H54 (cell line): ENCODE measurements at places on chromosomes 11 and 22.
A peak's percentile ranks its signal among the peaks of the same experiment; 100 is the strongest.

DNA sequence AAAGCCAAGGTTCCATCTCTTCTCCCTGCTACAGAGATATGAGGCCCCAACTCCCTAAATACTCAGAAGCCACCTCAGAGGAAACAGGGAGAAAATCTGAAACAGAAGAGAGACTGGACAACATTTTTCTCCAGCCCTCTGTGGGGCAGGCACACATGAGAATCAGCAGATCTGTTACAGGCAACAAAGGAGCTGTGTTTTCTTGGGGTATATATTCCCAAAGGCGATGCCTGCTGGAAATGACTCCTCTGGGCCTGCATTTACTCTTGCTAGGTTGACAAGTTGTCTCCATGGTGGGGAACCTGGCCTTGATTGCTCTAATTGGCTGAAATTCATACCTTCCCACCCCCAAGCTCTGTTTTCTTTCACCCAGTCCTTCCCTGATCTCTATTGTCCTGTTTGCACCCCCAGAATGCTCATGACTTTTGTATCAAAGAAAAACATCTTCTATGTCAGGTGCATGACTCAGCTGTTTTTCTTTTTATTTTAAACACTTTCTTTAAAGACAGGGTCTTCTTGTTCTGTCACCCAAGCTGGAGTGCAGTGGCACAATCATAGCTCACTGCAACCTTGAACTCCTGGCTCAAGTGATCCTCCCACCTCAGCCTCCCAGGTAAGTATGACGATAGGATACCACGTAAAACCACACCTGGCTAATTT is 23.5 kb upstream of the P2RY6 start:
- DNase-seq: no peak

DNA sequence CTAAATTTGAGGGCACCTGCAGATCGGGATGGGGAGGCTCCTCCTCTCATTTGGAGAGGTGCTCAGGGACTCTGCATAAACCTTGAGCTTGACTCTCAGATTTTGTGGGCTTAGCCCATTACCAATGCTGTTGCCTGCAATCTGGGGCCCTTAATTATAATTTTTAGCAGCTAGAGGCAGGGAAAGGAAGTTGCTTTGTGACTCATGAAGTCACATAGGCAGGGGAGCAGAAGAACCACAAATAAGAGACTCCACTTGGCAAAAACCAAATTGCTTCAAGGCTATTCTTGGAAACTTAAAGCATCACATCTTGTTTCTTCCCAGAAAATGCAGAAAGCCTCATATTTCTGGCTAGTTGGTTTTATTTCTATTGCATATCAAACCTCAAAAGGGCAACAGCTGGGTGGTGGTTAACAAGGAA is 46.9 kb downstream of the MICAL2 start:
- no peak for DNase-seq

- no peak for DNase-seq
These were observed 53.9 kb downstream of the FLI1 start for GRCh38 chr11:128747728-128748148.

DNA sequence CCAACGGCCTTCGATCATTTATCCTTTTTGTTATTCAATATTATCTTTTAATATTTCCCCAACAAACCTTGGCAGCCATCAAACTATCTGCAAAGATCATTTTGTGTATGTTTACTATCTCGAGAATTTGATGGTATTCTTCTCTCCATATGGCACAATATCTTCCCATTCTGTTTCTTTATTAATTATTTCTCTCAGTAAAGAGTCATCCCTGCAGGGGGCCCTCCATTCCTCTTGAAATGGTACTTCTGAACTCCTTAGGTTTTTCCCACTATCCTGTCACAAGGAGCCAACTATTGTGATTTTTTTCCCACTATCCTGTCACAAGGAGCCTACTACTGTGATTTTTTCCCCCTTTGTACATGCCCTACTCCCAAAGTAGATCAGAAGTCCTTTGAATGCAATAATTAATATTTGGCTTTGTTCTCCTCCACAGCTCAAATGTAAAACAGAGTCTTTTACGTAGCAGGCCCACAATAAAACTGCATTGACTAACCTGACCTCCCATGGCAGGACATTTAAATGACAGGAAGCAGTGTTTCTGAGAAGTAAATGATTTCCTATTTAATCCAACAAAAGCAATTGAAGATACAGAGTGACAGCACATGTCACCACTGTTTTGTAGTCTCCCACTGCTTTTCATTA is 43.3 kb downstream of the PDGFD start:
- no peak for DNase-seq

- DNase-seq: peak; percentile 69
These were observed 638 bp downstream of the PARVA start for GRCh38 chr11:12377824-12378593.

GRCh38 chr11:9868641-9869040 is 204.8 kb downstream of the SWAP70 start:
- DNase-seq: no peak

DNA sequence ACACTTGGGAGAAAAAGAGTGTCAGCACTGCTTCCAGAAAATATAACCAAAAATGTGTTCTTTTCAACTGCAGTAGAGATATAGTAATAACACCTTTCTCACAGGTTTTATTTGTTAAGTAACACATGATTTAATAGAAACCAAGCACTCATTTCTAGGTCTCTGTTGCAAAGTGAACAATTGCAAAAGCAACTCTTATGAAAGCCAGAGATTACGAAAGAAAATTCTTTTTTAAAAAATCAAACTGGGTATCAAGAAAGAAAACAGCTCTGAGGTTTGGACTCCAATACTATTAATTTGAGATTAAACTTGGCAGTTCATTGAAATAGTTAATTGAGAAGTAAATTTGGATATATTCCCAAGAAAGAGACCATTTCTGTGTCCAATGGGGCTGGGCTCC is 9.8 kb upstream of the XKR3 start:
- DNase-seq: no peak

DNA sequence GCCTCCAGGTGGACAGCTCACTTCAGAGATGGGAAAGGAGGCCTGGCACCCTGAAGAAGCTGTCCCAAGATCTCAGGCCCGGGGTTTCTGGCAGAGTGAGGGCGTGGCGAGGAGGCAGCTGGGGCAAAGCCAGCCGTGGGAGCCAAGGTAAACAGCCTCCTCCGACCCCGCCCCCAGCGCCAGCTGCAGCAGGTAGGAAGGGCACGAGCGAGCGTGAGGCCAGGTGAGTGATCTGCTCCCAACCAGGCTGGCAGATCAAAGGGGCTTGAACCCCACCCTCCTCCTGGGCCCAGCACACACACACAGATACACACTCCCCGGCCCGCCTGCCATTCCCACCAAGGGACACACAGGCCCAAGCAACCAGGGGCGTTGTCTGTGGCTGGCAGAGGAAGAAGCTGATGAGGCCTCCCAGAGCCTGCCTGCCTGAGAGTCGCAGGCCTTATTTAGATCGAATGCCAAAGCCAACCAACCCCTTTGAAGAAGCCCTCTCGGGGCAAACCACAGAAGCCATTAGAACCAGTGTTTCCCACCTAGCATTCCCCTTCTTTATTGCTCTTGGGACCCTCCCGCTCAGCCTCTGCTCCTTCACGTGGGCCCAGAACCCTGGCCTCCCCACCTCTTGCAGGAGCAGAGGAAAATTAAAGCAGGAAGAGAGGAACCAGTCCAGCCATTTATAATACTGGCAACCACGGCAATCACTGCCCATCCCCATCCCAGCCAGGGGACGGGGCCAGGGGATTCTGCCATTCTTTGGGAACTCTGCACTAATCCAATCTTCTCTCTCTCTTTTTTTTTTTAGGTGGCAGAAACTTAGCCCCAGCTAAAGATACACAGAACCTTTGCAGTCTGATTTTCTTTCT is 5.0 kb downstream of the PDGFB start:
- DNase-seq: no peak

DNA sequence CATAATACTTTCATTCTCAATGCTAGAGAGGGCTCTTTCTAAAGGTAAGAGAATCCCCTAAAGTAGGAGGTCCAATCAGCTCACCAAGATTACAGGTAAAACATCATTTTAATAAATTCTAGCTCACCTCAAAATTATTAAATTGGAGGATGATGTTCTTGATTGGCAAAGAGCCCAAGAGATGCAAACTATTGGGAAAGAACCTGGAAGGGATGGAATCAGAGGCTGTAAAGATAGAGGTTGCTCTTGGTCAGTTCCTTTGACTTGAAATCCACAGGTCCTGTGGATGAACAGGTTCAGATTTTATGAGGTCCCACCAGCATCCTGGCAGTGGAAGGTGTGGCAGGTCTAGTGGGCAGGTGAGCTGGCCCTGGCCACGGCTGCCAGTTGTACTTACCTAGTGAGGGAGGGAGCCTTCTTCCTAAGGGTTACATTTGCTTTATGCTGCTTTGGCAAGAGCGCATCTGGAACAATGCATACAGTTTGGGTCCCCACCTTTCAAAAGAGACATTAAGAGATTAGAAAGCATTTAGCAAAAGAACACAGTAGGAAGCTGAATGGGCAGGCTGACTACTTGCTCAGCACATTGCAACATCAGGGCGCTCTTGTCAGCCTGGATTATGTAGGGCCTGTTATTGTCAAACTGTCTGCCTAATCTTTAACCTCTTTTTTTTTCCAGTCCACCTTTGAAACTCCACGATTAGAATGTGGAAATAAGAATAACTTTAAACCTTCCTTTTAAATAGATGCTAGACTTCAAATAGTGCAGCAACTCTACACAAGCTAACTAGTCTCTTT is 97.0 kb downstream of the RDX start:
- no peak for DNase-seq

GRCh38 chr22:39349506-39349966 is 255 bp upstream of the SYNGR1 start:
- DNase-seq: no peak

DNA sequence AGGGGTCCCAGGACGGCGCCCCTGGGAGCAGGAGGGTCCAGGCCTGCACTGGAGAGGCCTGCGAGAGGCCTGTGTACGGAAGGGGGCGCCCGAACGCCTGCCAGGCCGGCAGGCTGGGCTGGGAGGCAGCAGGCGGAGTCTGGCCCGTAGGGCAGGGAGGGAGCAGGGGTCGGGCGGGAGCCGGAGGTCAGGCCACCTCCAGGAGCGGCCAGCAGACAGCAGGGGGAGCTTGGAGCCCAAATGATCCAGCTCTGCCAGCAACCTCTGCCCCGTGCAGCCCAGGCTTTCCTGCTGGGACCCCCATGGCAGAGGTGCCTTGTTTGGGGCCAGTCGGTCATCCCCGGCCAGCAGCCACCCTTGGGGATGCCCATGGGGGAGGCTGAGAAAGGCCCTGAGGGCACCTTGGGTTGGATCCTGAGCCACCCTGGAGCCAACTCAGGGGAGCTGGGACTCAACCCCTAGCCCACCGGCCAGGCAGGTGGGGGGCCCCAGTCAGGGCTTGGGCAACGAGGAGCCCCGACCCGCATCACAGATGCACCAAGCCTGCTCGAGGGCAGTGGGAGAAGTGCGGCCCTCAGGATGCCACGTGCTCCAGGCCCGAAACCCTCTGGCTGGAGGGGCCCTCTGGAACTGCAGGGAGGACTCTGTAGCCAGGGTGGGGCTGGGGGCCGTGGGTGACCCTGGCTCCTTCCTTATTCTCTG is 9.6 kb upstream of the SYT8 start:
- DNase-seq: no peak

GRCh38 chr11:85040166-85040565 is 587.0 kb downstream of the DLG2 start:
- no peak for DNase-seq

DNA sequence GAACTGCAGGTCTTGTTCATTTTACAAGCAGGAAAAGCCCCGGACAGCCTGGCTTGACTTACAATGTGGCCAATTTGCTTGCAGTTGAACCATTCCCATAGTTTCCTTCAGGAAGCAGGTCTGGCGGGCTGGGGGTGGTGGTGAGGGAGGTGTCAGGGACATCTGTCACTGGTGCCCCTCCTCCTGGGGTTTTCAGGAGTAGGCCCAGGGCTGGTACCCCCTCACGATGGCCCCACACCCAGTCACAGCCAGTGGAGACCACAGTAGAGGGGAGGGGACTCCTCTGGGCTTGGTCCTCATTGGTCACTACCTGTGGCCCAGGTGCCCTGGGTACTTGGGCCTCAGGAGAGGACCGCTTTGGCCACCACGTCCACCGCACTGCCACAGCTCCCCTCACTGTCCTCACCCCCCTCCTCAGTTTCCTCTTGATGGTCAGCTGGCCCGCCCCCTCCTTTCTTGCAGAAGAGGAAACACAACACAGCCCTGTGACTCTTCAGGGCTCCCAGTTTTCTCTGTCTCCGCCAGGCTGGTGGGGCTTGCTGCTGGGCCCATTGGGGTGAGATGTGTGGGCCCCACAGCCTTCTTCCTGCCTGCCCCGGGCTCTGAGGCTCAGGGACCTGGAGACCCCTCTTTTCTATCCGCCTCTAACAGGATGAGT is 39.8 kb upstream of the SHISAL1 start:
- DNase-seq: no peak

- DNase-seq: no peak
These were observed 56.1 kb upstream of the EIF3M start for GRCh38 chr11:32527261-32528175.

GRCh38 chr22:17152340-17152739 is 6.7 kb downstream of the HDHD5 start:
- no peak for DNase-seq

DNA sequence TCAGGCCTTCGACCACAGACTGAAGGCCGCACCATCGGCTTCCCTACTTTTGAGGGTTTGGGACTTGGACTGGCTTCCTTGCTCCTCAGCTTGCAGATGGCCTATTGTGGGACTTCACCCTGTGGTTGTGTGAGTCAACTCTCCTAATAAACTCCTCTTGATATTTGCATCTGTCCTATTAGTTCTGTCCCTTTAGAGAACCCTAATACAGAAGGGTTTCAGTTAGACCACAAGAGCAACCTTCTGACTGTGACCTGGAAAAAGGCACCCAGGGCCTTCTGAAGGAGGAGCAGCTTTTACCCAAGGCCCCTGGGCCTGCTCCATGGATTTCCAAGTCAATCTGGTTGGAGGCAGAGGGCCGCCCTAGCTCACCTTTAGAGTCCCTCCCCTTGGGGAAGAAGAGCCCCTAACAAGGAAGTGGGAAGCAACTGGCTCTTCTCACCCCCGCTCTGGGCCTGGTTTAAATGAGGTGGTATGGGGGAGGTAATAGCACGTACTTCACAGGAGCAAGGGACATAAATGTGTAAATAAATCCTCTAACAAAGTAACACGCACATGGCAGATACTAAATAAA is 11.2 kb upstream of the CHST1 start:
- DNase-seq: no peak

DNA sequence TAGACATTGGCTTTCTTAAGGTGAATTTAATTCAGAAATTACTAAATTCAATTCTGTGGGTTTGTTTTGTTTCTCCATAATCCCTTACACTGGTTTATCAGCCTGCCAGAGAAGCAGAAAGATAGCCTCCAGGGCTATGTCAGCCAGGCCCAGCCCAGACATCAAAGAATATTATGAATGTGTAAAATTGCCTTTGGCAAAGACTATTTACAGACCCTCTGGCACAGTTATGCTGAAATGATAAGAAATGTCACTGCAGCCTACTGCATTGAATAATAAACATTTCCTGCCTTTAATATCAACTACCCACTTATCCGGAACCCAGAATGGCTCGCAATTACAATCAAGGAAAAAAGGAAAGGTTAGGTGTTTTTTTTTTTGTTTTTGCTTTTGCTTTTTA is 562.5 kb upstream of the LRRC4C start:
- no peak for DNase-seq

DNA sequence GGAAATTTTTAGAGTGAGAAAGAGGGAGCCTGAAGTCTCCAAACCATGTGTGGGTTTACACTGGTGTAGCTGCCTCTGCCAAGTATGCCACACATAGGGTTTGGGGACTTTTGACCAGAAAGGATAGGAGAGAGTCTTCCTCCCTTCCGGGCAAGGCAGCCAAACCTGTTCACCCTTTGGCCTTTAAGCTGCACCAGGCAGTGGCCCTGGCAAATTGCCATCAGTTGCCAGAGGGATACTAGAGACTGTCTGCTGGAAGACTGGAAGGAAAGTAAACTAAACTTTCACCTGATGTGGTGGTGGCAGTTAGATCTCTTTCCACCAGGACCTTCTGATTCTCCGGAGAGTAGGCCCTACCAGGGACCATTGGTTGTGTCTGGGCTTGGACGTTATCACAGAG is 1263.2 kb downstream of the FAM181B start:
- DNase-seq: no peak
